ENCODE measurements at places on chromosomes 11 and 22.

DNA sequence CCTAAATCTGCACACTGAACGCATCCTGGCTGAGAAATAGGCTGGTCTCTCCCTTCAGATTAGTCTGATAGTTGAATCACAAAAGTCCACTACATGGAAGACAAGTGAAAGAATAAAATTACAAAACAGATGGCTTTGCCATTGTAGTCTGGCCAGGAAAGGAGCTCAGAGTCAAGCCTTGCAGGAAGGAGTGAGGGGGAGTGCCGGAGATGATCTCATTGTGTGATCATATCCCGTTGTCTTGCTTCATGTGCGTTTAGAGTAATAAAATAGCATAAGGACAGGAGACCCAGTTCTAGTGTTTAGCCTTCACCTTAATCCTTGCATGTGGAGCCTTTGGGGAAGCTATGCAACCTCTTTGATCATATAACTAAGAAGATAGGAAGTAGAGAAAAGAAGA lies 666.7 kb upstream of the RAG2 start:
- DNase-seq: no peak

- no peak for DNase-seq
Measured at GRCh38 chr11:22006901-22007300, 186.0 kb upstream of the ANO5 start.

GRCh38 chr22:45358127-45358526 lies 48.4 kb downstream of the FAM118A start:
- DNase-seq: no peak

DNA sequence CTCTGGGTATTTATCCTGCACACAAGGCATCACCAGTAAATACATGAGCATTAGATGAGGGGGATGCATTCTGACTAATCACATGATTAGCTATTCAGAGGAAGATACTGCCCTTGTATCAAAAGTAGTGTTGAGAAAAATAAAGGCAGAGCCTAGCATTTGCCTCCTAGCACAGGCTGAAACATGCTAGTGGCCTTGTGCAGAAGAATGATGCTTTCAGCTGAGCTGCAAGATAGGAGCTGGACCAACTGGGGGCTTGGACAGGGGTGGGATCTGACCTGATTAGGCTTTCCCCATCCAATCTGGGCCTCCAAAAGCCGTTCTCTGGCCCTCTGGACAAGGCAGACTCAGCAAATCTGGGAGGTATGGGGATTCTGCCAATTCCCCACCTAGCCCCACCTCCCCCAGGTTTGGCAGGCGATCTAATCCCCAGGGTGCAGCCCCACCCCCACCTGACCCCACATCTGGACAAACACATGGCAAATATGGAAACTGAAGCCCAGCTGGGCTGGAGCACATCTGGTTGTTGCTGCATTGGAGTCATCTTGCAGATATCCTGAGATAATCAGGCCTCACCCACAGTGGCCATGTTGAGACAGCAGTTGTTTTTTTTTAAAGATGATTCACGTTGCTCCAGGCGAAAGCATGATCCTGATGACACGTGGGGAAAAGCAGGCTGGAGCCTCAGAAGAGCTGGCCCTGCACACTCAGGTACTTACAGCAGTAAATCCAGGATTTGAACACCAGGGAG lies 4.4 kb upstream of the MISFA start:
- DNase-seq: no peak

DNA sequence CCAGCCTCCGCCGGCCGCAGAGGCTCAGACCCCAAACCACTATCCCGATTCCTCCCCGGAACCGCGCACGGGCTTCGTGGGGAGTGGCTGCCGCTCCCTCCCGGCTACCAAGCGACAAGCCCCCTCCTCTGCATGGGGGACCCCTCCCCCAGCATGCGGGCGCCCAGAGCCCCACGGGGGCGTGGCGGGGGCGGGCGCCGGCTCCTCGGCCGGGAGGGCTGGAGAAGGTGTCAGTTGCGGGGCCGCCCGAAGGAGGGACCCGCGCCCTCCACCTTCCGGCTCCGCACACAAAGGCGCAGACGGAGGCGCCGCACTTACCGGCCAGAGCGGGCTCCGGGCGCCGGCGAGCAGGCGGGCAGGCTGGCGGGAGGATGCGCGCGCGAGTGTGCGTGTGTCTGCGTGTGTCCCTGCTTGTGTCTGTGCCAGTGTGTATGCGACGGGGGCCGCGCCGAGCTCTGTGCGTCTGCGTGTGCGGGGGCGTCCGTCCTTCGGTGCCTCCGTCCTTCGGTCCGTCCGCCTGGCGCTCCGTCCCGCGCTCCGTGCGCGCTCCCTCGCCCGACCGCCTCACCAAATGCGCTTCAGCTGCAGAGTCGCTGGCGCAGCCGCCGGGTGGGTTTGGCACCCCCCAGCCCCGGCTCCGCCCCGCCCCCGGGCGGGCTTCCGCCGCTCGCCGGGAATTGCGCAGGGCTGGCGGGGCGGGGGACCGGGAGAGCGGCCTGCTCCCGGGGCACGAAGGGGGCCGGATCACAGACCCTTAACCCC lies at the start of gene PTPN5:
PTPN5 (minus strand) TSS at position 592 of the 762 bp plus-strand sequence. CDS start 19,840 bp downstream, outside the sequence.
- no peak for DNase-seq

GRCh38 chr11:126345283-126345682 lies 10.2 kb upstream of the ST3GAL4 start:
- no peak for DNase-seq

- no peak for DNase-seq
Measured at GRCh38 chr22:49648053-49648452, 179.6 kb downstream of the BRD1 start.

GRCh38 chr22:26409719-26410335 lies 19.2 kb upstream of the ASPHD2 start:
- no peak for DNase-seq
